NCI-H1048 (cell line): ENCODE measurements at places on chromosomes 7 and 10.
A peak's percentile ranks its signal among the peaks of the same experiment; 100 is the strongest.

GRCh38 chr7:113197274-113197673 is 78.9 kb upstream of the SMIM30 start:
- DNase-seq, result no peak

- no peak for DNase-seq
Observed at GRCh38 chr7:72028267-72028666, 383.9 kb downstream of the CALN1 start.

- DNase-seq, result peak; percentile 53
Observed at GRCh38 chr10:58152673-58153263, 114.9 kb downstream of the IPMK start.

DNA sequence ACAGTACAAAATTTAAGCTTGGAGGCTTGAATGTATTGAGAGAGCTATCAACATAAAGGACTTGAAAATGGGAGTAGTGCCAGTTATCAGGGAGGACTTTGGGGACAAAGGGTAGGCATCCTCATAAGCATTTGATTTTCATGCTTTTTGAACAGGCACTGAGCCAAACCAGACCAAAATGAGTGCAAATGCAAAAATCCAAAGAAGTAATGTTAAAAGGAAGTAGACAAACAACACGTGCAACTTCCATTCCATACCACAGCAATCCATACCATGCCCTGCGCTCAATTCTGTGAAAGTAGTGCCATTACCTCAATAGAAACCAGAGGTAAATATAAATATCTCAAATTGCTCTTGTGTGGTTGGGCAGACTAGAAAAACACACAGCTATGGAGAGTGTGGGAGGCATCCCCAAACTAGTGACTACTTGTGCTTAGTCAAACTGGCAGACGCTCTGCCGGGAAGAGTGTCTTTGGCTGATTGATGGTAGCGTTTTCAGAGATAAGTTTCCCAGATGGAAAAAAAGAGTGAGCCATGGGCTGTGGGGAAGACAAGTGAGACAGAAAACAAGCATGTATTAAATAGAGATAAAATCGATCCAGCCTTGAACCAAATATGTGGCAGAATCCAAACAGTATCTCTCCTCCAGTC is 161.5 kb downstream of the CREB5 start:
- DNase-seq, result no peak

DNA sequence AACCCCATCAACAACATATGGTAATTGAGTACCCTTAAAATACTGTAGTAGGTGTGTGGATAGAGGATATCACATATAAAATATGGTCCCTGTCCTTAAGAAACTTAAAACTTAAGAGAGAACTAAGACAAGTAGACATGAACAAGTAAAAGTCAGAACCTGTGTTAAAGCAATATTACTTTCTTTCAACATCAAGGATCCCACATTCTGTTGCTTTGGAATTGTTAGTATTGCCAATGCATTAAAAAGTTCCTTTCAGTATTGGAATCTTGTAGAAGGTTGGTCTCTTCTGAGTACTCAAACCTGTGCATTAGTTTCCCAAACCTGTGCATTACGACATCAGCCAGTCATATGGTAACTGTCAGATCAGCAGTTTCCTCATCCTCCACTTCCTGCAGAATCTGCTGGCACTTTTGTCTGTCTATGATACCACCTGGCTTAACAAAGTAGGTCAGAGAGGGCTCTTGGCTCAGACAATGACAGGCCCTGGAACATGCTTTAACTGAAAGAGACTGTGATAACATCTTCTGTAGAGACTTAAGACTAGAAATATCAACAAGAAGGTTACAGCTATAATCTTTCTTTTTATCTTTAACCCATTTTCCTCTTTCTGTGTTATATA is 56.5 kb downstream of the CCDC71L start:
- DNase-seq, result no peak

DNA sequence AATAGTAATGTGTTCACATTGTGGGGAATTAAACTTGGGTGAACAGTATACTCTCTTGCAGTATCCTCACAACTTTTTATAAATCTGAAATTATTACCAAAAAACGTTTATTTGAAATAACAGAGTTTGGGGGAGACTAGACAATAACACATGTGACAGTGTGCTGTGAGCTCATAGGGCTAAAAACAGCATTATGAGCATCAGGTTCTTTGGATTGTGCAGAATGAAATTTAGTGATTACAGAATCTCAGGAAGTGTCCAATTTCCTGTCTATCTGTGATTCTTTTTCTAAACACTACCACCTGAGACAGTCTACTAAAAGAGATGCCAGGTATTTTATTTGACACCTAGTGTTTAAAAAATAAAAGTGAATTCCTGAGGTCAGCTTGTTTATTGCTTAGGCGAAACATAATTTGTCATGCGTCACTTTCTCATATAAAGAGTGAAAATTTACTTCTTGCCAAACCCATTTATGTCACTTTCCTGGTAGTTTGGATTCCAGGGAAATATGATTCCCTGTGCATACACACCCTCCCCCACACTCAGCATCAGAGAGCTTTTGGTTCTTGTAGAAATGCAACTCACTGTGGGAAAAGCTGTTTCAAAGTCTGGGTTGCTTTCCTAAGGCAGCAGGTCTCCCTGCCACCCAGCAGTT is 71.2 kb downstream of the AOAH start:
- no peak for DNase-seq

GRCh38 chr10:129870961-129871621 is 93.0 kb downstream of the EBF3 start:
- no peak for DNase-seq

DNA sequence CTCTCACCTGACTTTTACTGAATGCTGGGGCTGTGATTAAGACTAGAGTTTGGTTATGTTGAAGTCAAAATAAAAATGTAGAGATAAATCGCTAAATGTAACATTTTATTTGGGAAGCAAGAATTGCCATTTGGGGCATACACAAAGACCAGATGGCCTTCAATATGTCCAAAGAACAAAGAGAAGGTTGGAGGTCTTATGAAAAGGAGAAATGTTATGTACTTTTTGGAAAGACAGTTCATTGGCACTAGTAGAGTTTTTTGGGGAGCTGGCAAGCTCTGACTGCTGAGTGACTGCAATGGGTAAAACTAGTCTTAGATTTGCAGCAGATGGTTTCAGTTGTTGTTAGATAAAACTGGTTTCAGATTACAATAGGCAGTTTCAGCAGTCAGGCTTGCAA is 35.6 kb upstream of the GALNT17 start:
- DNase-seq, result no peak

DNA sequence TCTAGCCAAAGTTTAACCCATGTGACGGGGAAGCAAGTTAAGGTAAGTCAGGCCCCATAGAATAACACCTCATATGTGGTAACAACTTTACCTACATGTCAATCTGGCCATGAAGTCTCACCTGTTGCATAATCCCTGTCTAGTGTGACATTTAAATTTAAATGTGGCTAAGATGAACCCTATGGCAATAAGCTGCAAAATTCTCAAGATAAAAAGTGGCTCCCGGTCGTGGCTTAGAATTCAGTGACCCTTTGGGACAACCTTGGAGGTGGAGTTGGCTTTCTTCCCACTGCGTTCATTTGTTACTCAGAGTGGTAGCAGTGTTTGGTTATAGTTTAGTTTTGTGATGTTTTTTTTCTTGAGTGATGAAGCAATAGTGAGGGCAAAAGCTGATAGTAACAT is 90.6 kb downstream of the ARID5B start:
- no peak for DNase-seq

- no peak for DNase-seq
Observed at GRCh38 chr7:75048435-75049379, 24.9 kb downstream of the RCC1L start.

- DNase-seq, result no peak
Observed at GRCh38 chr10:80582286-80582960, 44.7 kb downstream of the SH2D4B start.

DNA sequence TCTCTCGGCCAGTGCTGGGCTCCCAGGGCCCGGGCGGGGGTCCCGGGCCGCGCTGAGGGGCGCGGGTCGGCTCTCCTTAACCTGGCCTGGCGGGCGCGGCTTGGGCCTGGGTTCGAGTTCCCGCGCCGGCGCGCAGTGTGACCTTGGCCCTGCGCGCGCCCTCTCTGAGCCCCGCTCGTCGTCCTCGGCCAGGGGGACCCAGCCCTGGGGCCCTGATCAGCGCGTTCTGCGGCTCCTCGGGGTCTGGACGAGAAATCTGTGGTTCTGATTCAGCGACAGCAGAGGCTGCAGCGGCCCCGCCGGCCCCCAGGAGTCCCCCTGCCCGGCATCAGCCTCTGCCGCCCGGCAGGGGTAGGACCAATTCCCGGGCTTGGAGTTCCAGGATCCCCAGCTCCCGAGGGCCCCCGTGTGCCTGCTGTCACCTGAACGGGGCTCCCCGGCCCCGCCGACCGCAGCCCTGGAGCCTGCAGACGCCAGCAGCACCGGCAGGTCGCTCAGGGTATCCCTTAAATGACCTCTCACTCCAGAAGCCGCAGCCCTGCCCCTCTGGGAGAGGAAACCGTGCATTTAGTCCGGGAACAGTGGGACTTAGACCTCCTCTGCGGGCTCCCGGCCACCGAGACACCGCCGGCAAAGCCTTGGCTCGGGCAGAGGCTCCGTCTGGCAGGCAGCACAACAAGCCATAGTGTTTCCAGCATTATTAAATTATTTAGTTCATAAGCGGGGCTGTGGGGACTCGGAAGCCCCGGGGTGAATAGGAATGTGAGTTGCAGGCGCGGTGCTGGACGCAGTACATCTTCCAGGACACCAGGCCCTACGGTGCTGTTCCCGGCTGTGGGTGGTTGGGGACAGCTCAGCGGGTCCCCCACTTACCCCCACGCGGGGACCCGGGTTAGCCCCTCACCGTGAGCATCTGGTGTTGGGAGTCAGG is 572 bp downstream of the CHST12 start:
- DNase-seq, result no peak
